KBM-7 (cell line): ENCODE measurements at places on chromosomes 7 and 10.

GRCh38 chr10:14779001-14779651, 4.4 kb upstream of the FAM107B start:
- no peak for DNase-seq

- DNase-seq, result no peak
Observed at GRCh38 chr7:23852135-23852534, 142.1 kb downstream of the STK31 start.

- DNase-seq, result no peak
Observed at GRCh38 chr10:104893701-104894100, 252.6 kb downstream of the SORCS3 start.

- DNase-seq, result no peak
Observed at GRCh38 chr10:814536-815302, 116.8 kb downstream of the LARP4B start.

DNA sequence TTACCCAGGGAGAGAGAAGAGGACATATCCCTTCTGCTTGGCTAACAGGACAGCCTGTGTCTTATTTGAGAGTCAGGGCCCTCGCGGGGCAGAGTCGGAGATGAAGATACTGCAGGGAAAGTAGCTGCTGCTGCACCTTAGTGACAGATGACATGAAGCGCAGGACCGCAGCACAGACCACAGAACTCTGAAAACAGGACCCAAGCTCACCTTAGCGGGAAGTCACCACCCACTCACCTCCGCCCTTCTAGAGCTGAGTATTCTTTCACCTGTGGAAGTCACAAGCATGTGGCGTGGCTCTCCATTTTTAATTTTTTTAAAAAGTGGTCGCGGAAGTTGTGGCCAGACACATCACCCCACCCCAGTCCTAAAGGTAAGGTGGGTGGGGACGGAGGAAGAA, 191.4 kb downstream of the FAM107B start:
- DNase-seq, result no peak

GRCh38 chr10:77979221-77979620, 50.1 kb downstream of the POLR3A start:
- DNase-seq, result no peak
